ENCODE measurements at places on chromosomes 2 and 18.

DNA sequence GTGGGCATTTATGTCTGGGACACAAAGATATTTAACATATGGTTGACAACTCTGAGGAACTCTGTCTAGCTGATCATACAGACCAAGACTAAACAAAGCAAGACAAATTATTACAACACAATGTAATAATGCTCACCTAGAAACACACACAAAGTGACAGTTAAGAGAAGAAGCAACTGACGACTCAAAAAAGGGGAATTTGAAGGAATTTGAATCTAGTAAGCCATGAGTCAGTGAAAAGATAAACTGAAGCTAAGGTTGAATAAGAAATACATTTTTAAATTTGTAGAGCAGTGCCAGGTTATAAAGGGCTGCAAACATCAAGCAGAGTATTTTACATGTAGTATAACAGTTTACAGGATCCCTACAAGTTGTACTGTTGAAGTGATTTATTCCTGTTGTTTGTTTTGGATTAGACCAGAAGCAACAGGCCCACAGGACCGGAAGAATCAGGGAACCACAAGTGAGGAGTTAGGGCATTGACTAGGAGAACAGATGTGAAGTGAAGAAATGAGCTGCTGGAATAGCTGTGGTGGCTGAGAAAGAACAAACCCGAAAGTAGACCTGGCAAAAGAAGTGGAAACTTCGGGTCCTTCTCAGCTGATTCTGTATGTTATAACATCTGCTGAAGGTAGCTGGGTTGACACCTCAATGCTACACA, 35.6 kb downstream of the IFIH1 start:
- no peaks in the 10 kb centered on the region for H3K4me1 ChIP-seq
- no peak for DNase-seq
- peaks cover 34% of the 10 kb centered on the region for H3K36me3 ChIP-seq
- no peak overlapping the region for H3K4me3 ChIP-seq

- H3K4me3 ChIP-seq, result no peak overlapping the region
- no peaks in the 10 kb centered on the region for H3K27me3 ChIP-seq
Measured at GRCh38 chr2:73255007-73255644, 21.0 kb downstream of the CCT7 start.

- H3K27me3 ChIP-seq, result no peaks in the 10 kb centered on the region
- peaks cover 2% of the 10 kb centered on the region for H3K36me3 ChIP-seq
- peaks cover 25% of the 10 kb centered on the region for H3K4me1 ChIP-seq
- DNase-seq, result no peak
- H3K27ac ChIP-seq, result no peak overlapping the region
Measured at GRCh38 chr2:72951303-72952095, 34.2 kb downstream of the EMX1 start.

DNA sequence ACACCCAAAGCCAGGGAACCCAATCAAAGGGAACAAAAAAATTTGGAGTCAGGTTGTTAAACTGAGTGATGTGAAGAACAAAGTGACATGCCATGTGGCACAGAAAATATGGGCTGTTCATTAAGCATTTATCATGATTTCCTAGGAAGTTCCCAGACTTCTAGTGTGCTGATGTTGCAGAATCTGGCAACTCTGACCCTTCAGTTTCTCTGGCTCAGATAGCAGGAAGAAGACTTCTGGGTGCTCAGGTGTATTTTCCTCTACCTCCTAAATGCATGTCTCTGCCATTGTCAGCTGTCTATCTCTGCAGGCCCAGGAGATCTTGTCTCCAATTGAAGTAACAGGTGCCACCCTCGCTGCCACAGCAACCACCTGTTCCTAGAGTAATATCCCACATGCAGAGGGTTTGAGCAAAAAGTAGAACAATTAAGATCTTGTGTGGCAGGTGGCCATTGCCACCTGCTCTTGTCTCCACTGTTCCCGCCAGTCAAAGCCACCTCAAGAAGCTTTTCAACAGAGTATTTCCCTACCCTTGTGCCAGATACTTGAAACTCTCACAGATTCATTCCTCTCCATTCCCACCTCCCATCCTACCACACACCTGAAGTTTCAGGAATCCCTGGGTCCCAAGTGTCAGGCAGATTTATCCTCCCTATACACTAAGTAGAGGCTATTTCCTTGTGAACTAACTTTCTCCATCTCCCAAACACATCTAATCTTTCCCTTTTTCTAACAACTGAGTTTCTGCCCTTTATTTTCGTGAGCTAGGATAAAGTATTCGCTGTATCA, 533.7 kb upstream of the CHAC2 start:
- H3K4me1 ChIP-seq, result peaks cover 3% of the 10 kb centered on the region
- no peak for DNase-seq
- no peak overlapping the region for H3K4me3 ChIP-seq
- no peaks in the 10 kb centered on the region for H3K36me3 ChIP-seq
- no peak overlapping the region for H3K27ac ChIP-seq

DNA sequence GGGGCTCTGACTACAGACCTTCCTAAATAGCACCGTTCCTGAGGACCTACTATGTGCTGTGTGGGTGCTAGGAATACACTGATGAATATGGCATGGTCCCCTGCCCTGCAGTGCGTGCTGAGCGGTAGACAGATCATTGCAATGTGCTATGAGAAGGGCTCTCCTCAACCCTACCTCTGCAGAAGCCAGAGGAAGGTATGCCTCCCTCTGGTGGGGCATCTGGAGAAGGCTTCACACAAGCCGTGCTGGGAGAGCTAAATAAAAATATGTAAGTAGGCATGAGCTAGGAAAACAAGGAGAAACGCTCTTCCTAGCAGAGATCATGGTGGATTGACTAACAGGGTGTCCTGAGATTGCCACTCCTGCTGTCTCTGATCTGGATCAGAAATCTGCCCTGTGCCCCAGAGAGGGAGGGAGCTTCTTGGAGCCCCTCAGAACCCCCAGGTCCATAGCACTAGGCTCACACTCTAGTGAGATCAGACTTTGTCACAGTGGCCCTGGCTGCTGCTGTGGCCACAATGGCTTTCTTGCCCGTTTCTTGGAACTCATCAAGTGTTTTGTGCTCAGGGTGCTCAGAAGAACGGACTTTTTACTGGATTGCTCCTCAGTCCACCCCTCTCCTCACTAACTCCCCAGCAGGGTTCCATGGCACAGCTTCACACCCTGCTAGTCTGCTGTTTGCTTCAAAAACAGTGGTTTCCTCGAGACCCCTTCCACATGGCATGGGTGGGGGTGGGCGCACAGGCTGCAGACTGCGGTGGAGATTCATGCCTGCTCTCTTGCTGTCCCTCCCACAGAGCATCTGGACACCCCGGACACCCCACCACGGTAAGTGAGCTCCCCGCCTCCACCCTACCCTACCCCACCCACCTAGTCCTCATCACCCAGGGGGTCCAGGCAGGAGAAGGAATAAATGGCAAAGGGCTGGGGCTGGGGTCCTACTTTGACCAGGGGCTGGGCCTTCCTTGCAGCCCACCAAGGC, 14.2 kb downstream of the SIGLEC15 start:
- no peak overlapping the region for H3K27ac ChIP-seq
- H3K27me3 ChIP-seq, result peaks cover 44% of the 10 kb centered on the region
- H3K36me3 ChIP-seq, result no peaks in the 10 kb centered on the region
- no peak for DNase-seq
- H3K4me1 ChIP-seq, result peaks cover 6% of the 10 kb centered on the region

DNA sequence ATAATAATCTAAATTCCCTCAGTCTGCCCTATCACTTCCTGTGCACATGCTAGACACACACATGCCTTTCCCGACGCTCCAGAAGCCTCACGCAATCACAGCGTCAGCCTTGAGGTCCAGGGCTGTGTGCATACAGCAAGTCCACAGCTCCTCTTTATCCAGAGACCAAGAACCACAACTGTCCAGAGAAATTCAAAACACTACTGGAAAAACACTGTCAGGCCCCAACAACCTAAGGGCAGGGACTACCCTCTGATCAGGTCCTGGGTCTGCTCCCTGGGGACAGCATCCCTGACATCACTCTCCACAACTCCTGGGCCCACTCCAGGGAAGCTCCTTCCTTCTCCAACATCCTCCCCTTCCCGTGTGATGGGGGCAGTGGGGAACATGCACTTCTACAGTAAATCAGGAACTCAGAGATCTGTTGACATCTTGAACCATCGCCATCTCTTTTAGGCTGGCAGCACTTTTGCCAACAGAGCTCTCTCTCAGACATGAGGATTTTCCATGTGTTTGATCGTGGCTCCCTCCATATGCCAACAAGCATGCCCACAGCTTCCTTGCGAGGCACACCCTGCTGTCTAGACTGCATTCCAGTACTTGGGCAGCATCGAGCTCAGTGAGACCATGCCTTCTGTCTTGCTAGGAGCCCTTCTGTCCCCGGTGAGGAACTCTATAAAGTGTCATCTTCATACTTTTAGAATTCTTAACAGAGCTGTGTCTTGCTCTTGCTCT, 15.4 kb downstream of the TEX51 start:
- no peaks in the 10 kb centered on the region for H3K27me3 ChIP-seq
- H3K4me1 ChIP-seq, result no peaks in the 10 kb centered on the region
- no peak for DNase-seq
- H3K36me3 ChIP-seq, result no peaks in the 10 kb centered on the region
- H3K27ac ChIP-seq, result no peak overlapping the region

- DNase-seq, result no peak
- H3K27me3 ChIP-seq, result peaks cover 6% of the 10 kb centered on the region
- no peaks in the 10 kb centered on the region for H3K36me3 ChIP-seq
- H3K4me3 ChIP-seq, result no peak overlapping the region
- H3K4me1 ChIP-seq, result no peaks in the 10 kb centered on the region
Measured at GRCh38 chr2:144675331-144675730, 155.4 kb upstream of the ZEB2 start.

DNA sequence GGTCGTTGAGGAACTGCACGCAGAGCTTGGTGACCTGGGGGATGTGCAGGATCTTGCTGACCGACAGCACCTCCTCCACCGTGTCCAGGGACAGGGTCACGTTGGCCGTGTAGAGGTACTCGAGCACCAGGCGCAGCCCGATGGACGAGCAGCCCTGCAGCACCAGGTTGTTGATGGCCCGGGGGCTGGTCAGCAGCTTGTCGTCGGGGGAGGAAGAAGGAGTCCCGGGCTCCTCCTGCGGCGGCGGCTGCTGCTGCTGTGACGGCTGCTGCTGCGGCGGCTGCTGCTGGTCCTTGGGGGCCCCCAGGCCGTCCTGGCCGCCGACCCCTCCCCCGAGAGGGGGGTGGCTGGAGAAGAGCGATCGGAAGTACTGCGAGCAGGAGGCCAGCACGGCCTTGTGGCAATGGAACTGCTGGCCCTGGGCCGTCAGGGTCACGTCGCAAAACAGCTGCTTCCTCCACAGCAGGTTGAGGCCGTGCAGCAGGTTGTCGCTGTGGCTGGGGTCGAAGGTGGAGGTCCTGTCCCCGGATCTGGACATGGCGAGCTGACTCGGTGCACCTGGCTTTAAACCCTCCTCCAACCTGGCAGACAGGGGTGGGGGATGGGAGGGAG, 2.7 kb downstream of the KLHL14 start:
- H3K27me3 ChIP-seq, result peaks cover 51% of the 10 kb centered on the region
- DNase-seq, result no peak
- H3K4me3 ChIP-seq, result no peak overlapping the region
- no peaks in the 10 kb centered on the region for H3K36me3 ChIP-seq

- peaks cover 23% of the 10 kb centered on the region for H3K4me1 ChIP-seq
- no peak overlapping the region for H3K4me3 ChIP-seq
- DNase-seq, result no peak
- H3K36me3 ChIP-seq, result peaks cover 29% of the 10 kb centered on the region
Measured at GRCh38 chr2:189681903-189682302, 7.4 kb downstream of the ANKAR start.

- no peak overlapping the region for H3K27ac ChIP-seq
- no peak for DNase-seq
- no peak overlapping the region for H3K4me3 ChIP-seq
Measured at GRCh38 chr2:2010251-2010650, 265.9 kb upstream of the PXDN start.

GRCh38 chr18:54946149-54946581, 13.1 kb downstream of the CCDC68 start:
- H3K4me1 ChIP-seq, result peaks cover 14% of the 10 kb centered on the region
- H3K36me3 ChIP-seq, result no peaks in the 10 kb centered on the region
- peak overlapping the region; percentile 80 for H3K27ac ChIP-seq
- peak; percentile 15 for DNase-seq
- peak overlapping the region; percentile 89 for H3K4me3 ChIP-seq
- peaks cover 22% of the 10 kb centered on the region for H3K27me3 ChIP-seq

GRCh38 chr2:238146884-238147544, 8.5 kb downstream of the KLHL30 start:
- no peaks in the 10 kb centered on the region for H3K27me3 ChIP-seq
- H3K4me3 ChIP-seq, result no peak overlapping the region
- H3K36me3 ChIP-seq, result no peaks in the 10 kb centered on the region
- peaks cover 3% of the 10 kb centered on the region for H3K4me1 ChIP-seq

DNA sequence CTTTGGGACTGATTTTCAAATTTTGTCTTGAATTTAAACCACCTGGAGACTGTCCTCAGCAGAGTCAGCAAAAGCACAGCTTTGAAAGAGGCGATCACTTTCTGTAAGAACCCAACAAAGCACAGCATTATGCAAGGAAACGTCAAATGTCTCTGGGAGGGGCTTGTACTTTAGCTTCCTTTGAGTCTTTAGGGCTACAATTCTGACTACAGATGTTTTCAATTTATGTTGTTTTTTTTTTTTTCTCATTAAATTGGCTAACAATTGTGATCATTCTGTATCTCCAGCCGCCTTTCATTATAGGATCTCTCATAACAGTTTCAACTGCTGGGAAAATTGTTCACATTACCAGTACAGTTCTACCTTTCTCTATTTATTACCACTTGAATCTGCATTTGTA, 48.3 kb downstream of the COL3A1 start:
- H3K4me3 ChIP-seq, result no peak overlapping the region
- no peak overlapping the region for H3K27ac ChIP-seq
- no peaks in the 10 kb centered on the region for H3K4me1 ChIP-seq
- H3K27me3 ChIP-seq, result no peaks in the 10 kb centered on the region
- DNase-seq, result no peak
- no peaks in the 10 kb centered on the region for H3K36me3 ChIP-seq

DNA sequence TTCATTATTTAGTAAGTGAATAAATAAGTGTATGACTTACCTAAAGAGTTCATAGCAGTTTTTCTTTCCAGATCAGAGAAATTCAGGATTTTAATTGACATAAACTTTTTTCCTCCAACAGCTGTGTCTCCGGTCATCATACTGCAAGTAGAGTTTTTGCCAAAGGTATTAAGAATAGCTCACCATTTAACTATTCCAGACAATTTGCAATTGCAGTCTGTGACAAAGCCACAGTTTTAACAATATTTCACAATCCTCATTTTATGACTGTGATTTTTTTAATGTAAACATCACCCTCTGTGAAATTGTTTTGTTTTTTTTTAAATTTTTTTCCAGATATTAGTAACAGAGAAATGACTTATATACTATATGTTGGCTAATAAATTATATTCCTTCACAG, 199.1 kb downstream of the TRIB2 start:
- no peaks in the 10 kb centered on the region for H3K4me1 ChIP-seq
- no peak overlapping the region for H3K27ac ChIP-seq
- no peak overlapping the region for H3K4me3 ChIP-seq
- peaks cover 31% of the 10 kb centered on the region for H3K27me3 ChIP-seq

GRCh38 chr2:59232394-59233165, 991.5 kb upstream of the FANCL start:
- H3K27me3 ChIP-seq, result no peaks in the 10 kb centered on the region
- H3K4me1 ChIP-seq, result no peaks in the 10 kb centered on the region
- no peak for DNase-seq
- H3K36me3 ChIP-seq, result no peaks in the 10 kb centered on the region

Data from T-helper 2 cell treated with Interferon-gamma antibody and Interleukin-4, amounts not matched to agents 5 μg/mL and 100 μg/mL, for 36 hours (primary cell).